Cerebellar cortex (tissue), 1 donor: ENCODE measurements at places on chromosomes 5 and 9.

- DNase-seq, result peak; percentile 36
Observed at GRCh38 chr5:38725371-38725865, 120.4 kb upstream of the OSMR start.

DNA sequence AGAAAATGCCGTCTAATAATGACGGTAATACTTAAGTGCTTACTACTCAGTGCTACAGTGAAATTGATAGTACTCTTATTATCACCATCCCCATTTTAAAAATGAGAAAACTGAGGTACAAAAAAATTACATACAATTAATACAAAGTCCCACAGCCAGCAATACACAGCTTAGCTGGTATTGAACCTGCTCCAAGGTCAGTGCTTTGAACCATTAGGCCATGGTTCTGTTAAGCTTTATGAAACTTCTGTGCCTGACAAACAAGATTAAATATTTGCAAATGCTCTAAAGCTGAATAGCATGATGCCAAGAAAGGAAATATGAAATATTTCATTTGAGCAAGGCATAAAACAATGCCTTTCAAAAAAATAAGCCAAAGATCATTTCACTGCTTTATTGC lies 357.2 kb downstream of the ARRDC3 start:
- DNase-seq, result no peak

- no peak for DNase-seq
Observed at GRCh38 chr5:173302546-173303155, 25.6 kb downstream of the STC2 start.

GRCh38 chr5:123028222-123028621 lies 8.3 kb downstream of the PPIC start:
- DNase-seq, result no peak

GRCh38 chr5:179427676-179428056 lies 82.4 kb upstream of the ADAMTS2 start:
- DNase-seq, result no peak

GRCh38 chr9:91963711-91964240 lies 13.7 kb upstream of the ROR2 start:
- no peak for DNase-seq

DNA sequence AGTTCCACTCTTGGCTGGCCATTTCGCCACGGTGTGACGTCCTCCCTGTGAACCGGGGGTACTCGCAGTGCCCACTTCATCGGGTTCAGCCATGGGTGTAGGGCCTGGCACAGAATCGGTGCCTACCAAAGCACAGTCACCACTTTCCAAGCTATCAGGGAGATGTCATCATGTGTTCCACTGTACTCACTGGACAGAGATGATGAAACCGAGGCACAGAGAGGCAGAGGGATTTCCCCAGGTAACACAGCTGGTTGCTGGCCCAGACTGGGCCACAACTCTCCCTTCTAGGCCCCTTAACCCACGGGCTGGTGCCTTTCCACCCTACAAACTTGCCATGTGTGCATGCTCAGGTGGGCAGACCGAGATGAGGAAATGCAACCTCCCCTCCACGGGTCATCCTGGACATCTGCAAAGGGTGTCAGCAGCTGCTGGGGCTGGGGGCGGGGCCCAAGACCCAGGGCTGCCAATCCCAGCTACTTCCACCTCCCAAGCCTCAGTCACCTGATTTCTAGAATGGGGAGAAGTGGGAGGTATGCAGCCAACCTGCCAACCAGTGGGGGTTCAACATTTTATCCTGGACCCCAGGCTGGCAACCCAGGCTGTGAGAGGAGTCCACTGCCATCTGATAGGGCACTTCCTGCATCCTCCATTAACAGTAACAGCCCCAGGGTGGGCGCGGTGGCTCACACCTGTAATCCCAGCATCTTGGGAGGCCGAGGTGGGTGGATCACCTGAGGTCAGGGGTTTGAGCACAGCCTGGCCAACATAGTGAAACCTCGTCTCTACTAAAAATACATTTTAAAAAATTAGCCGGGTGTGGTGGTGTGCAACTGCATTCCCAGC lies 893 bp upstream of the SH2D3C start:
- no peak for DNase-seq

- DNase-seq, result no peak
Observed at GRCh38 chr5:72746736-72747135, 69.7 kb upstream of the TNPO1 start.

DNA sequence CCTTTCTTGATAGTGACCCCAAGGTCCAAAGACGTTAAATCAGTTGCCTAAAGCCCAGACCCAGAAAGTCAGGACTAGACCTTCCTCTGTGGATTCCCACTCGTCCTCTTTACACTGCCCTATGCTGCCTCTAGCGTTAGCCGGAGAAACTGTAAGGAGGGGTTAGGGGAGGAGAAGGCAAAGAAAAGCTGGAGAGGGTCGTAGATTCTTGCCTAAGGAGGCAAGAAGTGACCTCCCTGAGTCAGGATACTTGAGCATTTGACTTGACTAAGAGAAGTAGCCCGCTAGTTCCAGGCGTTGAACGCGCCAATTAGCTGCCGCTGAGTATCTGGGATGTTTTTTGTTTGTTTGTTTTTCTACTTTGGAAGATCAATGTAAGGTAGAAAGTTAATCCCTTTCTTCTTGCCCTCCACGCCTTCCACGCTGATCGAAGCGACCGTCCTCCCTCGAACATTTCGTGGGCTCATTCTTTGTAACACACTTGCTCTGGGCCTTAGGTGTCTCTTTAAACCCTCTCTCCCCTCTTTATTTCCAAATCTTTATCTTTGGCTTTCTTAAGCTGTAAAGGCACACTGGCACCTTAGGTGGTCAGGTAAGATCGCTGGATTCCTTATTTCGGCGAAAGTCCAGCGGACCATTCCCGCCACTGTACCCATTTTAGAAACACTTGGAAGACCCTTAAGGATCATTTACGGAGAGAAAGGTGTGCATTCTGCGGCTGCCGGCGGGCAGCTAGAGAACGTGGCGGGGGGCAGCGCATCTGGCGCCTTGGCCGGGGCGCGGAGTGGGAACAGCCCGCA lies 5.1 kb upstream of the RGMB start:
- peak; percentile 81 for DNase-seq

- no peak for DNase-seq
Observed at GRCh38 chr5:83942155-83942554, 221.5 kb upstream of the HAPLN1 start.

DNA sequence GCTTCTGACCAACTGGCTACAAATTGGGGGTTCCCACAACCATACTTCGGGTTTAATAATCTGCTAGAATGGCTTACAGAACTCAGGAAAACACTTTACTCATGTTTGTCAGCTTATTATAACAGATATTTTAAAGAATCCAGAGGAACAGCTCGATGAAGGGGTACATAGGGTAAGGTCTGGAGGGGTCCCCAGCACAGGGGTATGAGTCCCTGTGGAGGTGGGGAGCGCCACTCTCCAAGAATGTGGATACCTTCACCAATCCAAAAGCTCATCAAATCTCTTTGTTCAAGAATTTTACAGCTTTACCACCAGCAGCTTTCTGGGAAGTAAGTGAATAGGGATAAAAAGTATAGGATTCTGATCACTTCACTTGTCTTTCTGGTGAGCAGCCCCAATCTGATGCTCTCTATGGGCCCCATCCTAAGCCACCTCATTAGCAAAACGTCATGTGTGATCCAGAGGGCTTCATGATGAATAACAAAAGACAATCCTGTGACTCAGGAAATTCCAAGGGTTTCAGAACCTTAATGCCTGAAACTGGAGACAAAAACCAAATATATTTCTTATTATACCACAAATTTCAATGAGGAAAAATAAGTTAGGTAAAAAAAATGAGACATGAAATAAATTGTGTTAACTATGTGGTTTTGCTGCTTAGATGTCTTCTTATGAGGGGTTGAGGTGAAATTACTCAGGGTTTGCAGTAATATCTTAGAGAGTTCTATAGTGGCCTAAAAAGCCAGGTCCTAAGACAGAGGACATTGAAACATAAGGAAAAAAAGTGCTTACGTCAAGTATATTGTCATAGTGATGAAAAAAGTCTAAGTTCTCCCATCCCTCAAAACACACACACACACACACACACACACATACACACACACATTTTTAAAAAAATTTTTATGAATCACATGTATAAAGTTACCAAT lies 290.5 kb downstream of the ANXA1 start:
- DNase-seq, result no peak

- no peak for DNase-seq
Observed at GRCh38 chr5:92023555-92023954, 640.4 kb upstream of the ARRDC3 start.

DNA sequence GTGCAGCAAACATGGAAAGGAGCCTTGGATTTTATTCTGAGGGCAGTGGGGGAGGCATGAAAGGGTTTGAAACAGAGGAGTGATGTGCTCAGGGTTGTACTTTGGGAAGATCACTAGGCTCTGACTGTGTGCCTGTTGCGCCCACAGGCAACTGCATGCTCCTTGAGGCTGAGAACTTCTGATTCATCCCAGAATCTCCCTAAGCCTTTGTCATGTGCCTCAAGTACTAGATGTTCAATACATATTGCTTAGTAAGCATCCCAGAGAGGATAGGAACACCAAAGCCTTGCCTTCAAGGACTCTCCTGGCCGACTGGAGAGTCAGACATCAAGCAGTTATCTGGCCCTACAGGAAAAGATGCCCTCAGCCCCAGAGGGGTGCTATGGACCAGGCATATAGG lies 54.1 kb downstream of the ARHGEF37 start:
- DNase-seq, result no peak

DNA sequence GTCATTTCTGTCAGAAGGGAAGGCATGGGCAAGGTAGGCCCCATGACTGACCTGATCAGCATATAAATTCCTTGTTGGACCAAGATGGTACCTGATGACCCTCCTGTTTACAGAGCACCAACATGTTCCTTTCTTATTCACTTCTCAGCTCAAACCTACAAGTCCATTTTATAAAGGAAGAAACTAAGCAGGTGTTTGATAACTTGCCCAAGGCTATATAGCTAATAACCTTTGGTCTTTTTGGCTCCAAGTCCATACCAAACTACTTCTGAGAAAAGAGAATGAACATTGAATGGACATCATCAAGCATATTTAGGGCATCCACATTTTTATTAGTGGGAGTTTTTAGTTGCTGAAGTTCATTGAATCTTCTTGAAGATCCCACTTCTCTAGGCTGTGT lies 125.2 kb downstream of the GALNT10 start:
- no peak for DNase-seq

- no peak for DNase-seq
Observed at GRCh38 chr9:127762111-127762676, 16.3 kb downstream of the SH2D3C start.

GRCh38 chr5:71637133-71637532 lies 50.0 kb downstream of the MCCC2 start:
- DNase-seq, result no peak

GRCh38 chr5:95543017-95543705 lies 11.6 kb downstream of the SKIC3 start:
- DNase-seq, result no peak

DNA sequence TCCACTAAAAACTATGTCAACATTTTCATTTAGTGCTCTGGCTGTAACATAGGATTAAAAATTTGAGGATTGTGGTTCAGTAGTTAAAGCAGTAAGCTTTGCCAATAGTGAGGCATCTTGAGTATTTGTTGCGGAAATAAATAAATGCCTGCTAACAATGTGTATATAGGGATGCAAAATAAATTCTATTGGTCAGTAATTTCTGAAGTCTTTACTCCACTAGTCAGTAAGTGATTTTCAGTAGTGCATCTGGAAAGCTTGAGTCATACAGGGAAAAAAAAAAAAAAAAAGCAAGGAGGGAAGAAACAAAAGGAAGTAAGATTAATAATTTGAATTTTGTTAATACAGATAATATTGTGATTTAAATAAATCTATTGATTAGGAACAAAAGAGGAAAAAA lies 21.0 kb downstream of the NIPBL start:
- no peak for DNase-seq

DNA sequence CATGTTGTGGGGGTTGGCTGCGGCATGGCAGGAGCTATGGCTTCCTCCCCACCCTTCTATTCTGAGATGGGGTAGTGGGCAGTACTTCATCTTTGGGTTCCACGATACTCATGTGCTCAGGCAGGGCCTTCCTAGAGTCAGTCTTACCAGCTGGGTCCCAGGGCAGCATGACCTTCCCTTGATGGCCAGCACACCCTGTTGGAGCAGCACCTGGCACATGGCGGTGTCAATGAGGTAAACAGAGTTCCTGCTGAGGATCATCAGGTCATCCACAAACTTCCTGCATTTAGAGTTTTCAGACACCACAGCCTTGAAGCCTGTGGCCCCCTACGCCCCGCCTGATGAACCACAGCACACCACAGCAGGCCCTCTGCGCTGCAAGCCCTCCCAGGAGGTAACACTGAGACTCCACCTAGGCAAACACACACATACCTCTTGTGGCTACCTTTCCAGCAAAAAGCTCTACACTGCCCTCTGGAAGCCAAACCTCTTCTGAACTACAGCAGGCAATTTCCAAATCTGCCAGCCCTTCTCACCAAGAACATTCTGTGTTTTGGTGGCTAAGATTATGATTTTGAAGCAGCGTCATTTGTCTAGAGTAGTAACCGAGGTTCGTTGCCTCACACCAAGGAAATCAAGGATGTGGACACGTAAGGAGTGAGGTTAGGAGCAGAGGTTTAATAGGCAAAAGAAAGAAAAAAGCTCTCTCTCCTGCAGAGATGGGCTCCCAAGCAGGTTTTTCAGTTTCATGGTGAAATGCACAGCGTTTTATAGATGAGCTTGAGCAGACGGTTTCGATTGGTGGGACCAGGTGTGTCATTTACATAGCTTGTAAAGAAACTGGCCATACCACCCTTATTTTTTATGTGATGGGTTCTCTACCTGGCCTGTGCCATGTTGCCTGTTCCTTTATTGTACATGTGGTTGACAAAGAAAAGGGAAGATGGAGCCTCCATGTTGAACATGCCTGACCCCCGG lies 20.3 kb upstream of the TMEM174 start:
- DNase-seq, result peak; percentile 5

GRCh38 chr9:112012026-112012902 lies 115.7 kb downstream of the UGCG start:
- peak; percentile 71 for DNase-seq

DNA sequence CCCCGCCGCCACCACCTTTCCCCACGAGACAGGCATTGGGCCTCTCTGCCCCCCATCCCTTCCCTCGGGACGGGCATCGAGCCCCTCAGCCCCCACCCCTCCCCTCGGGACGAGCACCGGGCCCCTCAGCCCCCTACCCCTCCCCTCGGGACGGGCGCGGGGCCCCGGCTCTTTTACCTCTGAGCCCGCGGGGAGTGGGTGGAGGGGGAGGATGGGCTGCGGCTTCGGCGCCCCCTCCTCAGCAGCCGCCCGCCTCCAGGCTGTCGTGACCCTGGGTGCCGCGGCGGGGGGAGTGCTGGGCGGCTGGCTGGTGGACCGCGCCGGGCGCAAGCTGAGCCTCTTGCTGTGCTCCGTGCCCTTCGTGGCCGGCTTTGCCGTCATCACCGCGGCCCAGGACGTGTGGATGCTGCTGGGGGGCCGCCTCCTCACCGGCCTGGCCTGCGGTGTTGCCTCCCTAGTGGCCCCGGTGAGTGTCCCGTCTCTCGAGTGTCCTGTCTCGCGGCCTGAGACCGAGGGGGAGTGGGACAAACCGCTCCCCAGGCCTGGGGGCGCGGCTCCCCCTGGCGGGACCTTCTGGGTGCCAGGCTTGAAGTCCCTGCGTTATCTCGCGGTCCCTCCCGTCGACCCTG lies 791 bp downstream of the SLC2A8 start:
- no peak for DNase-seq

GRCh38 chr5:40796487-40796889 lies 1.7 kb downstream of the PRKAA1 start:
- DNase-seq, result no peak

- DNase-seq, result no peak
Observed at GRCh38 chr9:341634-342421, 127.2 kb downstream of the DOCK8 start.
